ENCODE measurements at places on chromosomes 11 and 22.

DNA sequence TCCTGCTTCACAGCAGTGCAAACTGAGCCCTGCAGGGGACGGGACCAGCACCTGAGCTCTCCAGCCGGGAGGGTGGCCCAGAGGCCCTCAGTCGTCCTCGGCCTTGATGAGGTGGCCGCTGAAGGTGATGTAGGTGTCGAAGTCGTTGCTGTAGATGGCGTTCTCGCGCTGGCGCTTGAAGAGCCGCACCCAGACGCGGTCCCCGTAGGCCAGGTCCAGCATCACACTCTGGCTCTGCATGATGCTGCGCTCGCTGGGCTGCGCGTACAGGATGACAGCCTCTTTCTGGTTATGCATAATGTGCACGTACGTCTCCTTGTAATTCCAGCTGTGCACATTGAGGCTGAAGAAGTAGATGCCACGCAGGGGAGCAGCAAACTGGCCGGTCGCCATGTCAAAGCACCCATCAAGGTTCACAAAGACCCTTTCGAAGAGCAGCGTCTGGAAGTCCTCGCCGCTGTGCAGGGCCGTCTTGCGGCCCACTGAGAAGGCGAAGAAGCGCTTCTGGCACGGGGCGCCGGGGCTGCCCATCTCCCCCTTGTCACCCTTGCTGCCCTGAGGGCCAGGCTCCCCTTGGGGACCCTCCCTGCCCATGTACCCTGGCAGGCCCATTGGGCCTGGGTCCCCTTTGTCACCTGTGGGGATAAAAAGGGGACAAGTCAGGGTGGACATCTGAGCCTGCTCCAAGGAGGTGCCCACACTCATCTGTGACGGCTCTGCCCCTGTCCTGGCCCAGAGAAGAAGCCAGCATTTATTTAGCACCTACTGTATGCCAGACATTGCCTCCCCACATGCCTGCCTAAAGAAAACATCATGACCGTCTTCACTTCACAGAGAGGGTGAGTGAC, 5.7 kb downstream of the C1QTNF6 start:
- no peak for DNase-seq
- peaks cover 14% of the 10 kb centered on the region for H3K4me1 ChIP-seq
- no peak overlapping the region for H3K27ac ChIP-seq
- H3K27me3 ChIP-seq, result no peaks in the 10 kb centered on the region
- H3K36me3 ChIP-seq, result no peaks in the 10 kb centered on the region
- H3K4me3 ChIP-seq, result no peak overlapping the region

DNA sequence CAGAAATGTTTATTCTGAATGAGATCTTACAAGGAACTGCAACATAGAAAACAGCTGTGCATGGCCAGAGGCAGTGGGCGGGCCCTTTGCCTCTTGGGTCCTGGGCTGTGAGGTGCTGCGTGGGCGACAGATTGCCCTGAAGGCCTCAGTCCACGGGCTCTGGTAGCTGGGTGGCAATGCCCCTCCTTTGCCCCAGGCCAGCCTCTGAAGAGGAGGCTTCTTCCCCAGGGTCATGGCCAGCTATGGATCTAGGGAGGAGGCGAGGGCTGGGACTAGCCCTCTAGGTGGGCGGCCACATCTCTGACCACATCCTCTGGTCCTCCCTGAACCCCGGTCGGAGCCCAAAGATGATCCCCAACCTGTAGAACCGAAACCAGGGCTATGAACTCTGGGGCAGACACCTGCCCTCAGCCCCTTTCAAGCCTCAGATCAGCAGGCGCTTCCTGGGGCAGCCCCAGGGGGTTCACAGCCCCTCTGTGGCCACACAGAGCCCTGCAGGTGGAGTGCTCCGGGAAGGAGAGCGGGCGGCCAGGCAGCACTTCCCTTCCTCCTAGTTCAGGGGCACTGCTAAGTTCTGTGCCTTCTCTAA, 6.6 kb upstream of the CDC42BPG start:
- H3K27ac ChIP-seq, result peak overlapping the region; percentile 75
- H3K4me1 ChIP-seq, result peaks cover 86% of the 10 kb centered on the region
- H3K27me3 ChIP-seq, result no peaks in the 10 kb centered on the region
- no peak for DNase-seq

- no peaks in the 10 kb centered on the region for H3K27me3 ChIP-seq
- H3K4me3 ChIP-seq, result no peak overlapping the region
- no peak for DNase-seq
- H3K27ac ChIP-seq, result no peak overlapping the region
These were observed 34.7 kb downstream of the USP47 start for GRCh38 chr11:11876458-11876857.

- H3K4me1 ChIP-seq, result no peaks in the 10 kb centered on the region
- no peak for DNase-seq
- H3K27me3 ChIP-seq, result no peaks in the 10 kb centered on the region
- H3K36me3 ChIP-seq, result no peaks in the 10 kb centered on the region
These were observed 62.6 kb downstream of the SWAP70 start for GRCh38 chr11:9726321-9727022.

DNA sequence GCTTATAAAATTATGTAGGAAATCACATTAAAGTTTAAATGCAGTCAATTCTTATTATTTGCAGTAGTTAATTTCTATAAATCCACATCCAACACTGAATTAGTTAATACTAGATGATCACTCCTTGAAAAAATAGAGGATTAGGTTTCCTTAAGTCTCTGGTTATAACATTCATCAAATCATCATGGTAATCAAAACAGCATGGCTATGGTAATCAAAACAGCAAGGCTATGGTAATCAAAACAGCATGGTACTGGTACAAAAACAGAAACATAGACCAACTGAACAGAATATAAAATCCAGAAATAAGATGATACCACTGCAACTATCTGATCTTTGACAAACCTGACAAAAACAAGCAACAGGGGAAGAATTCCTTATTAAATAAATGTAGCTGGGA, 814.6 kb upstream of the CCDC179 start:
- no peak for DNase-seq
- H3K4me1 ChIP-seq, result no peaks in the 10 kb centered on the region
- no peaks in the 10 kb centered on the region for H3K27me3 ChIP-seq
- no peak overlapping the region for H3K4me3 ChIP-seq
- no peak overlapping the region for H3K27ac ChIP-seq
- H3K36me3 ChIP-seq, result no peaks in the 10 kb centered on the region

GRCh38 chr11:10978198-10978597, 120.3 kb upstream of the ZBED5 start:
- no peak overlapping the region for H3K4me3 ChIP-seq
- no peak for DNase-seq
- no peak overlapping the region for H3K27ac ChIP-seq
- H3K36me3 ChIP-seq, result no peaks in the 10 kb centered on the region
- no peaks in the 10 kb centered on the region for H3K27me3 ChIP-seq
- no peaks in the 10 kb centered on the region for H3K4me1 ChIP-seq

DNA sequence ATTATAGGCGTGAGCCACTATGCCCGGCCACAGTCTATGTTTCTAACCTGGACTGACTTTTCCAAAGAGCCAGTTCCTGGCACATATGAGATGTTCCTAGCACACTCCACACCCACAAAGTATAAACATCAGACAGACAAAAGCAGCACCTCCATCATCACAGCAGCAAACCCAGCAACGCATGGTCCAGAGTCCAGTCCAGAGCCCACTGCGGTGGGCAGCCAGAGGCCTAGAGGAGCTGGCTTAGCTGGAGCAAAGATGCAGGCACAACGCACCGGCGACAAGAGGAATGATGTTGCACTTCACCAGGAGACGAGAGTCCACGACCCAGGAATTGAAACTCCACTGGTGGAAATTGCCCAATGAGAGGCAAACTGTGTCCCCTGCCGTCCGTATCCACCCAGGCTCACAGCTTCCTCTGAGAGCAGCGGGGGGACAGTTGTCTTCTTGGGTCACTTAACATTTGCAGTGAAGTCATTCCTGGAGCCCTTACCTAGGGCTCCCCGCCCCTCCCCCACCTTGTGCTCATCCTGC, 36.6 kb downstream of the RPS6KA4 start:
- H3K4me3 ChIP-seq, result no peak overlapping the region
- H3K36me3 ChIP-seq, result no peaks in the 10 kb centered on the region
- H3K27ac ChIP-seq, result no peak overlapping the region
- no peaks in the 10 kb centered on the region for H3K27me3 ChIP-seq
- DNase-seq, result no peak

DNA sequence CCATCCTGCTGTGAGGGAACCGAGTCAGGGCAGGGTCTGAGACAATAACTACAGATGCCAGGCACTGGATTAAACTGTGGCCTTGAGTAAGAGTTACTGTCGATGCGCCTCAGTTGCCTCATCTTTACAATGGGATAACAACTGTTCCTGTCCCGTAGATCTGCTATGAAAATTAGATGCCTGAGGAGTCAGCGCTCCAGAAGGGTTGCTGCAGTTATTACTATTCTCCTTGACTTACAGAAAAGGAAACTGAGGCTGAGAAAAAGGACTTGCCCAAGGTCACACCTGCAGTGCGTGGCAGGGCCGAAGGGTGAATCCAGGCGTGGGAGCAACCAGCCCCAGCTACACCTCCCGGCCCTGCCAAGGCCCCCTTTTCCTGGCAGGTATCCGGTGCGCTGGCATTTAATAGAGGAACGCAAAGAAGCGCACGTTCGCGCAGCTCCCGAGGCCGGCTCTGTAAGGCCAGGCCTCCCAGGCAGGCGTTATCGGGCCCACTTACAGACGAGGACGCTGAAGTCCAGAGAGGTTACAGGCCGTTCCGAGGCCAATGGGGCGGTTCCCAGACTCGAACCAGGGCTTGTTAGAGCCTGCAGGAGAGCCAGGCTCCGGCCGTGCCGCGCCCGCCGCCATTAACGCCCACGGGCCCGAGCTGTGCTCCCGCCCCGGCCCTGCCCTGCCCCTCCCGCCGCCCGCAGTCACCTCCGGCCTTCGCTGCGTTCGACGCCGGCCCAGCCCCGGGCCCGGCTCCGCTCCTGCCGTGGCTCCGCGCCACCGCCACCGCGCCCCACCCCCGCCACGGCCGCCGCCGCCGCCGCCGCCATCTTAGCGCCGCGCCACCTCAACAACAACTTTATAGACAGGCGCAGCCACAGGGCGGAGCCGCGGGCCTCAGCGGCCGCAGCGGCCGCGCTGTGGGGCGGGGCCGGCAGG, at the start of gene C11orf68:
C11orf68 (minus strand) TSS at position 852 of the 930 bp plus-strand sequence; CDS start at position 821, 31 bp downstream.
- no peaks in the 10 kb centered on the region for H3K36me3 ChIP-seq
- no peaks in the 10 kb centered on the region for H3K27me3 ChIP-seq
- peak within 1 kb of the TSS; percentile 95 for H3K27ac ChIP-seq

DNA sequence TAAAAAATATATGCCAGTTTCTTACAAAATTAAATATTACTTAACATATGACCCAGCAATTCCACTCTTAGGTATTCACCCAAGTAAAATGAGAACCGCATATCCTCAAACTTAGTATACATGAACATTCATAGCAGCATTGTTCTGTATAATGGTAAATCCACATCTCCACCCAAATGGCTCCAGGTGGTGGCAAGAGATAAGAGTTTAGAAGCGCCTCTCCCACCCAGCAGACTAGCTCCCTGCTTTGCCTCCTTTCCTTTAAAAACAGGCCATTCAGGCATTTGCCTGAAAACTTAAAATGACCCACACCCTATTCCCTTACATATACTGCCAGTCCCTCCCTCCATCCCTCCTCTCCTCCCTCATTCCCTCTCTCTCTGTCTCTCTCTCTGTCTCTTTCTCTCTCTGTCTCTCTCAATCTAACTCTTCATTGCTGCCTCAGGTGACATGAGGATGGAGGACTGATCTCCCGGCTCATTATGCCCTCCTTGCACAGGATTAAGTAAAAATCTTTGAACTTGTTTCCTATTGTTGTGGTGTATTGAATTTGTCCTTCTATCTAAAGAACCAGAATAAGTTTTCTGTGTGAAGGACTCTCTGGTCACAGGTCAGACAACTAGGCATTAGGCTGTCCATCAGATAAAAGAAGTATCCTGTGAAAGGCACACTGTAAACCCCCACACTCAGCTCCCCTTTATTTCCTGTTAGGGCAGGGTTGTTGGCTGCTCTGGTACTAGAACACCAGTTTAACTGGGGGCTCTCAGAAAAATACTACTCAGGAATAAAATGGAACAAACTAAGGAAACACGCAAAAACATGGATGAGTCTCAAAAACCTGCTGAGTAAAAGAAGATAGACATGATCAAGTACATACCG, 48.3 kb downstream of the RRP8 start:
- H3K36me3 ChIP-seq, result no peaks in the 10 kb centered on the region
- DNase-seq, result no peak
- no peak overlapping the region for H3K4me3 ChIP-seq
- H3K27ac ChIP-seq, result no peak overlapping the region
- no peaks in the 10 kb centered on the region for H3K27me3 ChIP-seq
- H3K4me1 ChIP-seq, result no peaks in the 10 kb centered on the region

DNA sequence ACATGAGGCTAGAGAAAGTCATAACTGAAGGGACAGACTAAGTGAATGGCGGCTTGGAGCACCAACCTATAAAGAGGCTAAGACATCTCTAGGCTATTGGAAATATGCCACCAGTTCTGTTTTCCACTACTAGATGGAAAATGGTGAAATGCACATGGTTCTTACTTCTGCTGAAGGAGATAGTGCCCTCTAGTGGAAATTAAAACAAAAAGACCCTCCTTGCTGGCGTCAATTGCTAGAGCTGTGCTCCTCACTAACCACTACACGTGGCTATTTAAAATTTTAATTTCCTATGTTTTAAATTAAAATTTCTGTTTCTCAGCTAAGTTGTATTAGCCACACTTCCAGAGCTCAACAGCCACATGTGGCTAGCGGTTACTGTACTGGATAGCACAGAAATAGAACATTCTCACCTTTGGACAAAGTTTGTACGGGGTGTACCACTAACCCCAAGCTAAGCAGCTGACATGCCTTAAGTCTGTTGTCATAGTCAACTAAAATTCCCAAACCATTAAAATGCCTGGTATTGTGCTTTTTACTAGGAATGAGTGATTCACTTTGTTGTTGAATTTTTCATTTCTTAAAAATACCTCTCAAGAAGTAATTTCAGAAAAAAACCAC, 34.1 kb upstream of the CALCA start:
- DNase-seq, result peak; percentile 34
- H3K27ac ChIP-seq, result no peak overlapping the region
- no peak overlapping the region for H3K4me3 ChIP-seq

DNA sequence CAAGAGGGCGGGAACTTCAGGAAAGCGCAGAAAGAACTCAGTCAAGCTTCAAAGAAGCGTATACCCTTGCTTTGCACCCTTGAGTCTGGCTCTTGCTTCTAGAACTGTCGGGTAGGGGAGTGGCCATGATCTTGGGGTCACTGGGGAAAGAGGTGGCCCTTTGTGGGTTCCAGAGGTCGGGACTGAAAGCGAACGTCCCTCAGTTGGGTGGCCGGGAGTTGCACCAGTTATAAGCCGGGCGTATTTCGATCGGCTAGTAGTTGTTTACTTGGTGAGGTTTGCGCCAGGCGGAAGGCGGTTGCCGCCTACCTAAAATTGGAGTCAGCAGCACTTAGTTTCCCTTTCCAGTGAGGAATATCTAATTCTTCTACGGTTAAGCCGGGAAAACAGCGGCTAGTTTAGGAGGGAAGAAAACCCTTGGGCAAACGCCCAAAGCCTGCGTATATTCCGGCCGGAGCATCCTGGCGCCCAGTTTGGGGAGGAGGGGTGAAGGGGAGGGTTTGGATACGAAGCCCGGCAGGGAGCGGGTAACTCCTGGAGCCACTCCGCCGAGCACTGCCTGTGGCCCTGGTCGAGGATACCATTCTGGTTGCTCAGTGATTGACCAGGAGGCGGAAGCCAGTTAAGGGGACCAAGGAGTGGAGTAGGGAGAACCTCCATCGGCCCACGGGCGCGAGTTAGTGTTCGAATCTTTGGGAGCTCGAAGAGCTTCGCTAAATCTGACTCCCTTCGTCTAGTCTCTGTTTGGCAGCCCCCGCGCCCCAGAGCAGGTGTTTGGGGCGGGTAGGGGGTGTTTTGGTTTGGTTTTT, 807 bp upstream of the WT1 start:
- DNase-seq, result no peak
- no peaks in the 10 kb centered on the region for H3K36me3 ChIP-seq
- peaks cover 6% of the 10 kb centered on the region for H3K27me3 ChIP-seq
- H3K4me1 ChIP-seq, result no peaks in the 10 kb centered on the region
- H3K4me3 ChIP-seq, result no peak overlapping the region
